Activated naive CD4-positive, alpha-beta T cell treated with Interleukin-2 at 50 U/mL for 16 hours (primary cell): ENCODE measurements at places on chromosomes 5 and 9.

DNA sequence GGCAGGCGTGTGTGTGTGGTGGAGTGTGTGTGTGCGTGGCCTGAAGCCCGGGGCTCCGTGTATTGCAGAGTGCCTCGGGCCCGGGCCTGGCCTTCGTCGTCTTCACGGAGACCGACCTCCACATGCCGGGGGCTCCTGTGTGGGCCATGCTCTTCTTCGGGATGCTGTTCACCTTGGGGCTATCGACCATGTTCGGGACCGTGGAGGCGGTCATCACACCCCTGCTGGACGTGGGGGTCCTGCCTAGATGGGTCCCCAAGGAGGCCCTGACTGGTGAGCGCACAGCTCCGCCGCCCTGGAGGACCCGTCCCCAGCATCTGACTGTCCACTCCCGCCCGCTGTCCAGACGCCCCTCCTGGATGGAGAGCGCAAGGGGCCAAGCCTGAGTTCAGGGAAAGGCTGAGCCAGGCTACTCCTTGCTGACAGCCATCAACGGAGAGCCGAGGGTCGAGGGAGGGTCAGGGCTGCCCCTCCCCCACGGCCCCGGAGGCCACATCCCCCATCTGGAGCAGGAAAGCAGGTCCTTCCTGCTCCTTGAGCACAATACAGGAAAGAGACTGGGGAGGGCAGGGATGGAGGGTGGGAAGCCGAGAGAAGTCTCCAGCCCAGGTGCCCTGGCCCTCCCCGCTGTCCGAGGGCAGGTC, 18.4 kb downstream of the SLC6A18 start:
- no peak for DNase-seq

GRCh38 chr5:107263387-107264018, 407.2 kb downstream of the EFNA5 start:
- no peak for DNase-seq

- DNase-seq: no peak
These were observed 142.9 kb downstream of the ATPSCKMT start for GRCh38 chr5:10106806-10107205.

- no peak for DNase-seq
These were observed 41.3 kb upstream of the S1PR3 start for GRCh38 chr9:88949961-88950340.

GRCh38 chr5:126369995-126370731, 53.0 kb upstream of the GRAMD2B start:
- no peak for DNase-seq

- peak; percentile 41 for DNase-seq
These were observed 792 bp downstream of the NTMT1 start for GRCh38 chr9:129626625-129627284.

DNA sequence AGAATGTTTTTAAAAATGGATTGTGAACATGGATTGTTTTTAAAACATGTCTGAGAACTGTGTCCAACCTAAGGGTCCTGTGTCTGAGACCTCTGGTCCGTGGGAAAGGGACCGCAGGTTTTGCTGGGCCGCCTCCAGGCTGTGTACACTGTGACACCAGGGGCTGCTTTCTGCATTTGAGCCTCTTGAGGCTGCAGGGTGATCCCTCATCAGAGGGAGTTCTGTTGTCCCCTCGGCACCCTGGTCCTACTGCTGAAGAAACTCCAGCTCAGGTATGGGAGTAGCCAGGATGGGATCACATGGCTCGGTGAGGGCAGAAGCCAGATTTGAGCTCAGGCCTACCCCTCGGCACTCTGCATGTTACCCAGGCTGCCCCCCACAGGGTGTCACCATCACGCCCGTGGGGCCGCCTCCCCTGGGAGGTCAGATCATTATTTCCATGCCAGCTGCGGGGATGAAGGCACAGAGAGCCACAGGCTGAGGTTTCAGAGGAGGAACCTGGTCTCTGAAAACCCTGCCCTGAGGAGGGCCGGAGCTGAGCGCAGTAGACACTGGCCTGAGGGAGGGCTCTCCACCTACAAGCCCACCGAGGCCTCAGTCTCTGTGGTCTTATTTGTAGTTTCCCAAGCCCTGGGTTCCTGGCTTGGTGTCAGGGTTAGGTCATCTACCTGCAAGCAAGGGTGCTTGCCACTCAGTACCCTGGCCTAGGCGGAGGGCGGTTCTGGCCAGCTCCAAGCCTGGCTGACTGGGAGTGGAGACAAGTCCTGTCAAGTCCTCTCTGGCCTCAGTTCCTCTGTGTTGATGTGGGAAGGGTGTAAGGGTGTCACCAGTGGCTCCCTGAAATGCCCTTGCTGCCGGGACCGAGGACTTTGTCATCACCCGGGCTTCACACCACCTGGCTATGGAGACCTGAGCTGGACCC, 2.8 kb downstream of the PRR7 start:
- DNase-seq: no peak

DNA sequence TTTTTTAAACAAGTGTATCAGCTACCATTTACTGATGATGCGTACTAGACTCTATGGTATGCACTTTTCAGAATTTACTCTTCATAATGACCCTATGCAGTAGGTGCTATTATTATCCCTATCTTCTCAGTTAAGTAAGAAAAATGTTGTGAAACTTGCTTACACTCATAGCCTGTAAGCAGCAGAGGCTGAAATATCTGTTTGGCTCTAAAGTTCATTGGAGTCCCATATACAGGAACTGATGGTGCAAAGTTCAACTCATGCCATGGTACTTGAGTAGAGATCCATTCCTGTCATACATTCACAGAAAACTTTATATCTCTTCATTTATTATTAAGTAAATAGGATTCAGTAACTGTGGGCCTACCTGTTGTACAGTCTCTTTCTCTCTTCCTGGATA, 41.4 kb upstream of the CCDC112 start:
- no peak for DNase-seq

GRCh38 chr5:38240212-38240611, 18.1 kb upstream of the EGFLAM start:
- DNase-seq: no peak

- no peak for DNase-seq
These were observed 10.1 kb upstream of the UBAC1 start for GRCh38 chr9:135971111-135971766.
